ENCODE measurements at places on chromosomes 6 and 20.

GRCh38 chr6:110589865-110590513 is 113.6 kb upstream of the SLC22A16 start:
- no peak for DNase-seq

DNA sequence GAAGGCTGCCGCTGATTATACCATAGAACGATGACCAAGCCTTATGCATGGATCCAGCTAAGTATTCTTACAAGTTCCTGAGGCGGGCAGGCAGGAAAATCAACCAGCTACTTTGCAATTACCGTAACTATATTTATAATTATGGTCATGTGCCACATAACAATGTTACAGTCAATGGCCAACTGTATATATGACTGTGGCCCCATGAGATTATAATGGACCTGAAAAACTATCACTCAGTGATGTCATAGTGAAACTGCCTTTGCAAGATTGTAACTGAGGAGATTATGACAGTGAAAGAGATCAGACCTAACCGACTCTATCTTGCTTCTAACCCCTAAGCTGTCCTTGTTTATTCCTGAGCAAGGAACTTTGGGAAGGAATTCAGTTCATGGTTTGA is 33.1 kb upstream of the FAM135A start:
- no peak for DNase-seq

DNA sequence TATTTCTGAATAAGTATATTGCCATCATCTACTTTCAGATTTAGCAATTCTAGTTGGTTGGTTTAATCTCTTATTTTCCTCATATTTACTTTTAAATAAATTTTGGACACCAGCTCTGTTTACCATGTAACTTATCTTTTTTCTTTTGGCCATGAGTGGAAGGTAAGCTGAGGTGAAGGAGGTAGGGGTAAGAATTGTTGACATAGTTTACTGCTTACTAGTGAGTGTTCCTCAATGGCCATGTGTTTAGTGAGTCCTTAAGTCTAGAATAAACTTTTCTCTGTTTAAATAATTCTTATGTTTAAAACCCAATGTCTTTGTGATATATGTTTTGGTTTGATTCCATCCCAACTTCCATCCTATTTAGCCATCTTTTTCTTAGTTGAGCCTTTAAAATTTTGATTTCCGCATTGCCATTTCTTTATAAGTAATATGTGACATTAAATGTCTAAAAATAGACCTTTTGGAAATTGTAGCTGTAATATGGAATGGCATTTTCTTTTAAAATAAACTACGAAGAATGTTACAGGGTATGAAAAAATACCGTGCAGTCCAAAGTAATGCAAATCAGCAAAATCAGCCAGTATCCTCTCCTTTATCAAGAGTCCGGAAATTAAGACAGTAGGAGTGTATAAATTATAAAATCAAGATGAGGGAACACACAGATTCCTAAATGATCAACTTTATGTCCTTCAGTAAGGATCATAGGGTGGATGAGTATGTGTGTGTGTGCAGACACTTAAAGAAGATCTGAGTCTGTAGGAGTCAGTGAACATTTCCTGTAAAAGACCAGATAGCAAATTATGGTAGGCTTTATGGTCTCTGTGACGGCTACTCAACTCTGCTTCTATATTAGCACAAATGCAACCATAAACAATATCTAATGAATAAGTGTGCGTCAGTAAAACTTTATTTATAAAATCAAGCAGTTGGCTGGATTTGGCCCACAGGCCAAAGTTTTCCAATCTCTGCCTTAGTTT is 10.3 kb downstream of the STXBP5 start:
- DNase-seq, result no peak

- no peak for DNase-seq
These were observed 172.3 kb downstream of the OGFRL1 start for GRCh38 chr6:71460933-71461332.

DNA sequence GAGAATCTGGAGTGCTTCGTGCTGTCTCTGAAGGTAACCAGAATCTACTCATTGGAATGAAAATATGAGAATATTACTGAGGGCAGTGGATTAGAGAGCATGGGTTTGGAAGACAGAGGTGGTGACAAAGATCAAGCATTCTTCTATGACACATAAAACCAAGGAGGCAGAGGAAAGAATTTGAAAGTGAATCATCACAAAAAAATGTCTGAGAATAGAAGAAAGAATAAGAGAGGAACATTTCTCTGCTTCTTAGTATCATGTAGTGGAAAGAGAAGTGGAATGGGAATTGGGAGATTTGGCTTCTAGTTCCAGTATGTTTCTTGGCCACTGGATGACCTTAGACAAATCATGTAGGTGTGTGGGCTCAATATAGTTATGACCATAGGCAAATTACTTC is 474.0 kb downstream of the TFAP2B start:
- DNase-seq, result no peak

DNA sequence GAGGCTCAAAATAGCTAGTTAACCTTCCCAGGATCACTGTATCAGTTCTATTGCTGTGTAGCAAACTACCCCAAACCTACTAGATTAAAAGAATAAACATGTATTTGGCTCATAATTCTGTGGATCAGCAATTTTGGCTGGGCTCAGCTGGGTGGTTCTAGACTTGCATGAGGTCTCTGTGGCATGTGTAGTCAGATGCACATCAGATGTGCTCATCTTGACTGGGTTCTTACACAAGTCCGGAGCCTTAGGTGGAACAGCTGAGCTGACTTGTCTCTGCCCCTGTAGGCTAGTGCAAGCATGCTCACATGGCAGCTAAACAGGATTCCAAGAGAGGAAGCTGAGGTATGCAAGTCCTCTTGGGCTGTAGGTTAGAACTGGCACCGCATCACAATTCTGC is 173.2 kb upstream of the PRND start:
- no peak for DNase-seq

- DNase-seq, result no peak
These were observed 115.9 kb downstream of the FYN start for GRCh38 chr6:111757342-111757741.

DNA sequence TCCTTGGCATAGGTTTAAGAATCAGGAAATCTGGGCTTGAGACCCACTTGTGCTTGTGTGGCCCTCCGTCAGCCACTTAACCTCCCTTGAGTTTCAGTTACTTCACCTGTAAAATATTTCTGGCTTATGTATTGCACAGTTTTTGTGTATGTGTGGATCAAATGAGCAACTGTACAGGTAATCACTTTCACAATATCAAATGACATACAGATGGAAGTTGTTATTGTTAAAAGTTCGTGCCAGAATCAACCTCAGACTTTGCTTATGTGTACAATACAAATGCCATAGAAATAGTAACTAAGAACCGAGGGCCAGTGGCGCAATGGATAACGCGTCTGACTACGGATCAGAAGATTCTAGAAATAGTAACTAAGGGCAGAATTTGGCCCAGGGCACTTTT is 65.6 kb upstream of the KIF13A start:
- DNase-seq, result no peak

GRCh38 chr20:48626226-48626937 is 201.4 kb downstream of the PREX1 start:
- DNase-seq, result no peak

GRCh38 chr20:57428324-57429158 is 37.3 kb downstream of the RBM38 start:
- no peak for DNase-seq

DNA sequence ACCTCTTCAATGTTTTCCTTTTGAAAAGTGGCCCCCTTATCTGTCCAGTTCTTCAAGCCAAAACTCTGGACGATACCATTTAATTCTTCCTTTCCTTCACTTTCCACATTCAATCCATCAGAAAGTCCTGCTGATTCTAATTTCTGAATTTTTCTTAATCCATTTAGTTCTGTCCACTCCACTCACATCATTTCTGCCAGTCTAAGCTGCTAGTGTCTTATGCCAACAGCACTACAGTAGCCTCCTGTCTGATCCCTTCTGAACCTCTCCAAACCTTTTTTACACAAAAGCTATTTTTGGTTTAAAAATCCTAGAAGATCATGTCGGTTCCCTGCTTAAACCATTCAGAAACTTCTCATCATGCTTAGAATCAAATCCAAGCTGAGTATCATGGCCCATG is 24.5 kb upstream of the SNAP25 start:
- DNase-seq, result no peak

DNA sequence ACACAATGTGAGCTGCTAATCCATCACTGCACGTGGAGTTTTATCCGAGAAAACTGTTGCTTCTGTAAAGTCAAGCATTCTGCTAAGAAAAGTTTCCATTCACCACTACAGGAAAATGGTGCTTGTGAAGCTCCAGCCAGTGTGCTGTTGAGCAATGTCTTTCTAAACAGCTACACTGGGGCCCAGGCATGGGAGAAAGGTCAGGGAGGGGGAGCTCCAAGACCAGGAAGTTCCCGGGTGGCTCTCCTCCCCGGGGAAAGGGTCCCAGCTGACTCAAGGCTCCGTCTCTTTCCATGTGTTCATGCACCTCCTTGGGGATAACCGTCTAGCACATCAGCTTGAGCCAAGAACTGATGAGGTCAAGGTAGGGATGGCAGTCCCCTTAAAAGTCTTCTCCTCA is 20.5 kb downstream of the RPP40 start:
- no peak for DNase-seq

DNA sequence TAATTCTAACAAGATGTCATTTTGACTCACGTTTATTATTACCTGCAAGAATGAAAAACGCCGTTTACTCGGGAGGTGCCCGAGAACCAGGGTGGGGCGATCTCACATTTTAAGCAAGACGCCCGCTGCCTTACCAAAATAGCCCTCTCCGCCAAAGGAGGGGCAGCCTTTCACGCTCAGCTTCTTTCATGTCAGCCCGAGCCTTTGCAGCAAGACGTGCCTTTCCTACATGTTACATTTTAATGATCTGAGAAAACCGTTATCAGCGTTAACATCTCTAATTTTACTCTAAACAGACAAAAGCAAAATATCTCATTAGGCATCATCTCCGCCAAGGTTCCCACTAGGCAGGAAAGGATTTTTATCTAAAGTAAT is 2.0 kb downstream of the BACH2 start:
- DNase-seq, result peak; percentile 27

DNA sequence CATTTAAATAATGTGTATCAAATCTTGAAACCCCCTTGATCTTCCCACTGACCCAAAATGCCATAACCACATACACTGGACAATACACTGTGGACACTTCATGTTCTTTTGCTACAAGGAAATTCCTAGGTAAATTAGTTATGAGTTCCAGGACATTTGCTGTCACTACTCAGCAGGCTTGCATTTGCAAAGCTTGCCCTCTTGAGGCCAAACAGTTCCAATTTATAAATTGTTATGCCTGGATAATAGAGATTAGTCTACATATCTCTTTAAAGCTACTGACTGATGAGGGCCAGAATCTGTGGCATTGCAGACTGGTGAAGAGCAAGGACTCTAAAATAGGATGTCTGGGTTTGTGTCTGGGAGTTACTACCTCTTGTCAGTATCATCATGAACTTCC is 17.4 kb upstream of the RAB32 start:
- DNase-seq, result no peak

DNA sequence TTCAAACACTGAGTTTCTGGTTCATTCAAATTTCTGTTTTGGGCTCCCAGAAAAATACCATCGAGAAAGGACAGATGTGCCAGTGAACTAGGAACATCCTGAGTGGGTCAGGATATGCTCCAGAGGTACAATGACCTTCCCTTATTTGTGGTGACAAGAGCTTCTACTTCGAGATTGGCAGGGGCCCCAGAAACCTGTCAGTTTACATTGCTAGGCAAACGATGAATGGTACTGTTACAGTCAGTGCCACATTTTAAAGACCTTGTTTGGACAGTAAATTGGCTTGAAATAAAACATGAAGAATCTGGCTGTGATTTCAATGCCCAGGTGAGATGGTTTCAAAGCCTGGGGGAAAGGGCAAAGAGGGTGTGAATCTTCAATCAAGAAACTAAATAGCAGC is 454.5 kb upstream of the ID4 start:
- no peak for DNase-seq

DNA sequence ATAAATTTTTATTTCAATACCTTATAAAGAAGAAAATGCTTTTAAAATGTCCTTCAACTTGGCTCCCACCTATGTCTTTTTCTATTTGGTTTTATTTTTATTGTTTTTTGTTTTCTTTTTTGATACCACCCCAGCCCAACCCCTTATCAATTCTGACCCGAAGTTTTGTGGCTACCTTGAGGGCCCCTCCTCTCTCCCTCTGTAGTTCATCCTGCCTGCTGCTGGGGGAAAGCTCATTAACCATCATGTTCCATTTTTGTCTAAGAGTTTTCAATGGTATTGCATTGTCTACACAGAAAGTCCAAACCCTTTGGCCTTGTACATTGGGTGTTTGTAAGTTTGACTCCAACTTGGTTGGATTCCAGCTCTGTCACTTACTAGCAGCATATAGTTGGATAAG is 5.3 kb upstream of the CSNK2A1 start:
- no peak for DNase-seq

- DNase-seq, result no peak
These were observed 121.8 kb upstream of the PHACTR3 start for GRCh38 chr20:59482351-59483187.

DNA sequence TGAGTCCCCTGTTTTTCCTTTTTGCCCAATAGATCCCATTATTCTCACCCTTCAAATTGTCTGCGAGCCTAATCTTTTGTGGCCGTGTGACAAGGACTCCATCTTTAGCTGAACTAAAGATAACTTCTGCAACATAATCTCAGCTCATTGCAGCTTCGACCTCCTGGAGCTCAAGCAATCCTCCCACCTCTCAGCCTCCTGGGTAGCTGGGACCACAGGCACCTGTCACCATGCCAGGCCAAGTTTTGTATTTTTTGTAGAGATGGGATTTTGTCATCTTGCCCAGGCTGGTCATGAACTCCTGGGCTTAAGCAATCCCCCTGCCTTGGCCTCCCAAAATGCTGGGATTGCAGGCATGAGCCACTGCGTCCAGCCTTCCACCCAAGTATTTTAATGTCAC is 161.0 kb downstream of the GJA1 start:
- DNase-seq, result no peak

DNA sequence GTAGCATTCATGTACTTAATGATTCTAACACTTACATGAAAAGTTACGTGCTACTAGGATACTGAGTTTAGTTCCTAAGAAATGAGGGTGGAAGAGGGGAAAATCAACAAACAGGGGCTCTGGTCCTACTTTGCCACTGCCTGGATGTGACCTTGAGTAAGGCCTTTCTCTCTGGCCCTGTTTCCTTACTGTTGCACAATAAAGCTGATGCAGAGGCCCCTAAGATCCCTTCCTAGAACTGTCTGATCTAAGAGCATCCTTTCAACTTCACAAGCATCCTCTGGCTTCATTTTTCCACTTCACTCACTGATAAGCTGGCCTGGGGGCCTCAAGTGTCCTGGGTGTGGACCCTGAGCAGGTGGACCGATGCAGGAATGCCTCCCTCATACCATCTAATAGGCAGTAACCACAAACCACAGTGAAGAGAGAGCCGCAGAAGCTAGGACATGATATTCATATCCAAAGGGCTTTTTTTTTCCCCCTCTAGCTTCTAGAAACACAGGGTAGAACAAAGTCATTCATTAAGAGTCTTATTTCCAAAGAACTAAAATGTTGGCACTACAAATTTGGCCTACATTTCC is 21.6 kb downstream of the FKBP1A start:
- no peak for DNase-seq

- DNase-seq, result no peak
These were observed 104.4 kb downstream of the MANEA start for GRCh38 chr6:95681736-95682135.
